ENCODE measurements at places on chromosomes 3 and 15. TPM values are rescaled to one million over a fixed set of nuclear protein-coding genes. Genes with fewer than 3 reads are reported as not detected.

DNAH12 gene
- total RNA-seq: 0.52 TPM

GPR149 gene
- not detected for total RNA-seq

SERPINI2 gene
- not detected for total RNA-seq

EAF1 gene
- 7.3 TPM for total RNA-seq

ITIH1 gene
- under 0.01 TPM for total RNA-seq

GOLGA6L26 gene
- not detected for total RNA-seq

GOLGA6B gene
- total RNA-seq: not detected

RBPMS2 gene
- total RNA-seq: under 0.01 TPM

UBR1 gene
- 45.9 TPM for total RNA-seq

MYO5C gene
- total RNA-seq: 3.7 TPM

PLS1 gene
- total RNA-seq: not detected

ZSCAN29 gene
- 28.7 TPM for total RNA-seq

GNB4 gene
- 60.5 TPM for total RNA-seq

CYP19A1 gene
- 0.52 TPM for total RNA-seq

SCAANT1 gene
- total RNA-seq: not detected

BFSP2 gene
- 2.1 TPM for total RNA-seq

CKMT1A gene
- total RNA-seq: not detected

TBC1D21 gene
- not detected for total RNA-seq

SLC35G2 gene
- total RNA-seq: 2.1 TPM

QARS1 gene
- total RNA-seq: 393 TPM

SUSD5 gene
- 2.6 TPM for total RNA-seq
